ENCODE measurements at places on chromosomes 16 and 17.

- DNase-seq, result no peak
Observed at GRCh38 chr17:9116311-9116835, 95.1 kb downstream of the NTN1 start.

DNA sequence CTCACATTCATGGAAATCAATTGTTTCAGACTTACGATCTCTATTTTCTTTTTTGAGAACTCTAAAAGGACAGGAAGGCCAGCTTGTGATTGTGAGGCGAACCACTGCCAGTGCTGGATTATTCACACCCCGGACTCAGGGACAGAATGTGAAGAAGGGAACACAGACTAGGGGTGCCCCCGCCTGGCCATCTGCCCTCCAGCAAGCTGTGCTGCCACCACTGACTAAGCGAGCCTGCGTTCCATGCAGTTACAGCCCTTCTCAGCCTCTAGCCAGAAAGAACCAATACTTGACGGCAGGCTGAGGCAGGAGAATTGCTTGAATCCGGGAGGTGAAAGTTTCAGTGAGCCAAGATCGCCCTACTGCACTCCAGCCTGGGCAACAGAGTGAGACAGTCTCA lies 2.8 kb downstream of the HAGH start:
- peak; percentile 49 for DNase-seq

DNA sequence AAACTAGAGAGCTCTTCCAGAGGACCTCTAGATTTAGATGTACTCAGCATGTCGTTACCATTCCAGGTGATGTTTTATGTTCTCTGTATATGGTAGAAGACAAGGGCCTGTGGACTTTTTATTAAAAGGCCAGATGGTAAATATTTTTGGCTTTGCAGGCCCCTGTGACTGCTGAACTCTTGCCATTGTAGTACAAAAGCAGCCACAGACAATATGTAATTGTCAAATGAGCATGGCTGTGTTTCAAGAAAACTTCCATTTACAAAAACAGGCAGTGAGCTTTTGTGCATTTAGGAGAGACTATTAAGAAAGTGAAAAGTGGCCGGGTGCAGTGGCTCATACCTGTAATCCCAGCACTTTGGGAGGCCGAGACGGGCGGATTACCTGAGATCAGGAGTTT lies 4.6 kb downstream of the NIP7 start:
- no peak for DNase-seq

DNA sequence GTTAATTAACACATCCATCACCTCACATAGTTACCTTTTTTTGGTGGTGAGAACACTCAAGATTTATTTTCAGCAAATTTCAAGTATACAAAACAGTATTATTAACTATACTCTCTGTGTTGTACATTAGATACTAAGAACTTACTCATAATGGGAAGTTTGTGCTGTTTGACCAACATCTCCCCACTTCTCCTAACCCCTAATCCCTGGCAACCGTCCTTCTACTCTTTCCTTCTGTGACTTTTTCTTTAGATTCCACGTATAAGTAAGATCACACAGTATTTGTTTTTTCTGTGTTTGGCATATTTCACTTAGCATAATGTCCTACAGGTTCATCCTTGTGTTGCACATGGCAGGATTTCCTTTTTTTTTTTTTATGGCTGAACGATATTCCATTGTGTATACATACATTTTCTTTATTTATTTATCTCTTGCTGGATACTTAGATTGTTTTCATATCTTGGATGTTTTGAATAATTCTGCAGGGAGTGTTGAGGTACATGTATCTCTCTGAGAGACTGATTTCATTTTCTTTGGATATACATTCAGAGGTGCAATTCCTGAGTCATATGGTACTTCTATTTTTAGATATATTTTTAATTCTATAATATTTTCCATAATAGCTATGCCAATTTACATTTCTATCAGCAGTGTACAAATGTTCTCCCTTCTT lies 19.0 kb downstream of the PPM1D start:
- DNase-seq, result no peak

GRCh38 chr16:74768239-74768638 lies 6.4 kb downstream of the FA2H start:
- no peak for DNase-seq

- no peak for DNase-seq
Observed at GRCh38 chr16:50526796-50527195, 21.4 kb upstream of the NKD1 start.

DNA sequence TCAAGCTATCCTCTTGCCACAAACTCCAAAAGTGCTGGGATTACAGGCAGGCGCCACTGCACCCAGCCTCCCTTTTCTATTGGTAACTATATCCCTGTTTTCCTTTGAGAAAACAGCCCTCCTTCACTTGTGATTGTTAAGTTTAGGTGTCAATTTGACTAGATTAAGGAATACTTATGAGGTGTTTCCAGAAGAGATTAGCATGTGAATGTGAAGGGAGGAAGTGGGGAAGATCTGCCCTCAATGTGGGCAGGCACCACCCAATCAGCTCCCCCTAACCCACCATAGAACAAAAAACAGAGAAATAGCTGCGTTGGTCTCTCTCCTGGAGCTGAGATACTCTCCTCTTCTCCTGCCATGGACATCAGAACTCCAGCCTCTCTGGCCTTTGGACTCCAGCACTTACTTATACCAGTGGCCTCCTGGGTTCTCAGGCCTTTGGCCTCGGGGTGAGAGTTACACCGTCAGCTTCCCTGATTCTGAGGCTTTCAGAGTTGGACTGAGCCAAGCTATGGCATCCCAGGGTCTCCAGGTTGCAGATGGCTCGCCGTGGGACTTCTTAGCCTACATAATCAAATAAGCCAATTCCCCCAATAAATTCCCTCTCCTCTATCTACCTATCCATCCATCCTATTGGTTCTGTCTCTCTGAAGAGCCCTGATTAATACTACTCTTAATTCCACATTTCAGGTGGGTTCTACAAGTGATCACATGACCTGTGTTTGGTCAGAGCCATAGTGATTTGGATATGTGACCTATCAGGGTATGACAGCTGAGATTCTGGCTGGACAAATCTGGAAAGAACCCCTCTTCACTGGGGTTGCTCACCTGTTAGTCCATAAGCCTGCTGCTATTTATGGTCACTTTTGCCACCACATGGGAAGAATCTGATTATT lies 12.0 kb upstream of the STAT3 start:
- no peak for DNase-seq

- no peak for DNase-seq
Observed at GRCh38 chr16:82726306-82726705, 99.5 kb downstream of the CDH13 start.

DNA sequence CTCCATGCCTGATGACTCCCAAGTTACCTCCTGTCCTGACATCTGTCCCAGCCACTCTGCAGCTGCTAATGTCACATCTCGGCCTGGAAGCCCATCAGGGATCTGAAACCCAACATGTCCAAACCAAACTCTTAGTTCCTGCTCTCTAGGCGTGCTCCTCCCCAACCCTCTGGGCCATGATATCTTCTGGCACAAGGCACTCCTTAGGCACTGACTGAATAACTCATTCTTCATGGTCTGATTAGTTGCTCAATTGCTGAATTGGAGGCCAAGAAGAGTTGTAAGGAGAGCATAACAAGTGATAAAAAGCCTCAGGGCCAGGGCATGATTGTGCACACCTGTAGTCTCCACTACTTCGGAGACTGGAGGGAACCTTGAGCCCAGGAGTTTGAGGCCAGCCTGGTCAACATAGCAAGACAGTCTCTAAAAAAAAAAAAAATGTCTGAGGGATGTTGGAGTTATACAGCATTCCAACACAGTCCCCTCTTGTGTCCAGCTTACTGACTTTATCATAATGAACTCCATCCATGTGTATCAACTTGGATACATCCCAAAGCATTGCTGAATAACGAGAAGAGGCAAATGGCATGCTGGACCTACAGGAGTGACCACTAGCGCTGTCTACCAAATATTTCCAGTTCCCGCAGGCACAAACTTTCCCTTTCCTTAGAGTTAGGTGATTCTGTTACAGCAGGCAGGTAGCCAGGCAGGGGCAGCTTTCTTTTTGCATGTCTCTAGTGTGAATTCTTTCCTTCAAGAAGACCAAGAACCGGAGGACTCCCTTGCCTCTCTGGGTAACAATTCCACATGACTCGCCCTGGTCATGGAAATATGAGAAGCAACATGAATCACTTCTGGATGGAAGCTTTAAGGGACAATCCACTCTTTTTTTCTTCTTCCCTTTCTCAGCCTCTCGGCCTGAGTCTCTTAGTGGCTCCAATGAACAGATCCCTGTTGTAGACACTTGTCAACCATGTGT lies 18.1 kb upstream of the SHCBP1 start:
- peak; percentile 30 for DNase-seq

DNA sequence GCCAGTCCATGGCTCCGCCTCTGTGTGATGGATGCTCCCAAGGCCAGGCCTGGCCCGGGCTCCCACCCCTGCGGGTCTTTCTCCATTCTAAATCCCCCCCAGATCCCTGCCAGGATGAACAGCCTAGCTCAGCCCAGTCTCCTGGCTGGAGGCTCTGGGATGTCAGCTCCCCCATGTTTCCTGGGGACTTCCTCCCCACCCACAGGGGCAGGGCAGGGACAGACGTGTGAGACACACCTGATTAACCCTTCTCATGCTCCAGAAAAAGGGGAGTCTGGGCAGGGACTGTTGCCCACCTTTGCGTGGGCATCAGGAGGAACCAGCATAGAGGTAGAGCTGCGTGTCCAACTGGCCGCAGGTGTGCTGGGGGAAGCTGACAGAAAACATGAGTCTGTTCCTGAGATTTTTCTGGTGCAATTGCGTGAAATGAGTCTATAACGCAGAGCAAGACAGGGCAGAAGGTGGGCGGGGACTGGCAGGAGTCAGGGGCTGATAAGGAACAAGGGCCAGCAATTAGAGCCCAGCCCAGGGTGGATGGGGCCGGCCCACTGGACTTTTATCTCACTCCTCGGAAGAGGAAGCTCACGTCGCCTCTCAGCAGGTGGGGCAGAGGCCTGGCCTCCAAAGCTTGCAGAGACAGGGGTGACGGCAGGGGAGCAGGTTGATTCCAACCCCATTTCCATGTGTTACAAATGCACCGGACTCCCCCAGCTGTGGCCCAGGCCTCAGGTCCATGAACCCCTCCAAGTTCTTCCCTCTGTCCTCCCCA lies 238.2 kb downstream of the RBFOX3 start:
- no peak for DNase-seq

- no peak for DNase-seq
Observed at GRCh38 chr17:82825540-82826124, 14.2 kb downstream of the ZNF750 start.

DNA sequence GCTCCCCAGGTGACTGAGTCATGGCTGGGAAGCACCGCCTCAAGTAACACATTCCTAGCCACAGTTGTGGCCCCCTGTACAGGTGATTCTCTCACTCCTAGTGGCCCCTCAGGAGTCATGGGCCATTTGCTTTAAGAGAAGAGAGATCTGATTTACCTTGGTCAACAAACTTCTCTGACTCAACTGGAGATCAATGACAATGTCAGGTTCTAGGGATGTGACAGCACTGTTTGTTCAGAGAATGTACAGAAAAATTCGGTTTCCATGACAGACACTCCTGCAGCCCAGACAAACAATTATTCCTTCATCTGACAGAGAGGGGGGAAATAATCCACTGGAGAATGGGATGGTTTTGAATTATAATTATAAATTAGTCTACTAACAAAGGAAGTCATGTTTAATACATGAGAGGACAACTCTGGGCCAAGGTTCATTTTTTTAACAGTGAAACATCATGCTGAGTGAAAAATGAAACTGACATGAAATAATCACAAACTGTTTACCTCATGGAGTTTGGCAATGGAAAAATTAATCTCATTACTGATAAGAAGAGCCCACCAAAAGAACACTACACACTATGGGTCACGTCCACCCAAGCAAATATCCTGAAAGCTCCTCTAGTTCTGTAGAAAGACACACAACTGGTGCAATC lies 9.7 kb downstream of the ERN1 start:
- DNase-seq, result peak; percentile 62

DNA sequence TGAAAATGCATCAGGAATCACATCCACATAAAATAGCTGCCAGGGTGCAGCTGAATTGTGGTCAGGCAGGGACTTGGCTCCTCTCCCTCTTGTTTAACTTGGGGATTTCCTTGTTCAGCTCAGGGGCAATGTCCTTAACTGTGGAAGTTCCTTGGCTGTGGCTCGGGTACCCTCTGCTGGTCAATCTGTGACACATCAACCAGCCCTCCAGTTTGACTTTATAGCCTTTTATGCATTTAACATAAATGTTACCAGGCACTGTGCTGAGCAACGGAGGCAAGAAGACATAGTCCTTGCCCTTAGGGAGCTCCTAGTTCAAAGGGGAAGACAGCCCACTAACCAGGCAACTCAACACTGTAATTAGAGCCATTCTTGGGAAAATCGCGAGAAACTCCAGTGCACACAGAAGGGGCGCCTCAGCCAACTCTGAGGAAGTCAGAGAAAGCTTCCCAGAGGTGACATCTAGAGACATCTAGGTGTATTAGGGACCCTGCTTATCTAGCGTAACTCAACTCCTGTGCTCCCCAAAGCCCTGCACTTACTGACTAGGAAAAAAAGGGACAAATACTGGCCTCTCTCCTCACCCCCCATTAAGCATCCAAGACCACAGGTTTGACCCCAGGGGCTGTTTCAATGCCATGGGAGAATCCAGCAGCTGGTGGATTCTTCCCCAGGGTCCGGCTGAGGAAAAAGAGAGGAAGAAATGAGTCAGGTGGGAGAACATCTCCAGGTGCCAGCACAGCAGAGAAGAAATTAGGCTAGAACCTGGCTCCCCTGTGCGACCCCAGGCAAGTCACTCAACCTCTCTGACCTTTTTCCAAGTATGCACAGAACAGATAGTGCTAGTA lies 17.3 kb upstream of the EEF2K start:
- peak; percentile 76 for DNase-seq

DNA sequence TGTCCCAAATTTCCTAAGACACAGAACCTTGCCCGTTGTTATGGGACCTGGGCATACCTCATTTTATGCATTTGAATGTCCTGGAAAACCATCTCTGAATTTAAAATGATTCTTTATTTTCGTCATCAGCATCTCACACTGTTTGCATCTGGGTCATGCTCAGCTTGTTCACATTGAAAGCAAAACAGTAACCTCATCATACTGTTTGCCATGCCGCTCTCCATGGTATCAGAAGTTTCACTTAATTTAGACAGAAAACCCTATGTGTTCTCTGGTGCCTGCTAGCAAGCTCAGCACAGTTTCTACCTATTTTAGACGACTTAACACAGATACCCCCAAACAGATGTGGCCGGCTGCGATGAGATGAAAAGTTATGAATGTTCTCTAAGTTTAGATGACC lies 292.1 kb downstream of the SNX29 start:
- no peak for DNase-seq

DNA sequence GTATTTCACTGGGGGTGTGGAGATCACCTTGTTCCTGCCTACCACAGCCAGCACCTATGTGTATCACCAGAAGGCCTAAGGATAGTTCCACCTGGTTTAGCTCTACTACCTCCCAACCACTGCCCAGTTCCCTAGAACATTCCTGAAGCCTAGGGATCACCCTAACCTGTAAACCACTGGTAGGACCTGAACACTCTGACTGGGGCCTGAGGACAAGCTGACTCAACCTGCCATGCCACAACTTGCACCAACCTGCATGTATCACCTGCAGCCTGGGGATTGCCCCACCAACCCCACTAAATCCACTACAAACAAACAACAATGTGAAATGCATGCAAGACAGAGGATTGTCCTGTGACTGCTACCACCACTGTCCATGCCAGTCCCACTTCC lies 128.1 kb downstream of the KIF2B start:
- no peak for DNase-seq

- DNase-seq, result peak; percentile 67
Observed at GRCh38 chr16:85821390-85822135, 22.1 kb downstream of the COX4I1 start.

All from amniotic epithelial cell (primary cell).